Large intestine (tissue), 12 donors: ENCODE measurements at places on chromosomes 1 and 21.

GRCh38 chr21:40425981-40426380 is 421.0 kb downstream of the DSCAM start:
- DNase-seq, result no peak

DNA sequence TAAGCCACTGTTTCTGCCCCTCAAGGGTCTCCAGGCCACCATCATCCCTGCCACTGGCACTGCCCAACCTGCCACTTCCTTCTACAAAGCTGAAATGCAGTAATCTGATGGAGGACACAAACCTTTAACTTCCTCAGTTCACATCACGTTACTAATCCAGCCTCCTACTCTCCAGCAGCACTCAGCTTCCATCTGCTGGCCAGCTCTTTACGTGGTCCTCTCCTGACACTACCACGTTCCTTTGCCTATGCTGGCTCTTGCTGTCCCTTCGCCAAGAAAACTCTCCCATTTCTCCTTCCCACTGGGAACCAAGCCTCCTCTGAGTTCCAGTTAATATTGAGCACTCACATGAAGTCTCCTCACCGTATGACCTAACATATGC is 124.0 kb downstream of the EDEM3 start:
- DNase-seq, result no peak

DNA sequence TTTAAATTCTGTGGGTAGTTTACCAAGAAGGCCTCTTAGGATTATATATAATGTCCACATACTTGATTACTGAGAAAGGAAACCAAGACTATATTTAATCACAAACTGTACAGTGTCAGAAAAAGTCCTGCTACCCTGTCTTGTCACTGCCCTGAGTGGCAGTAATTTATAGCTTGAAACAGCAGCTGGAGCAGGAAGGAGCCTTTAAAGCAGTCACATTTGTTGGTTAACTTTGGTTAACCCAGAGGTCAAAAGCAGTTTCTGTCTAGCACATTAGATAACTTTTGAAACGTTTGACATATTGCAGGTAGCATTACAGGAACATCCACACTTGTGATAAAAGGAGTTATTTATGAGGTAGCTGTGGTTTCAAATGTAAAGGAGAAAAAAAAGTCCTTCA is 161.7 kb downstream of the ROR1 start:
- peak; percentile 35 for DNase-seq

DNA sequence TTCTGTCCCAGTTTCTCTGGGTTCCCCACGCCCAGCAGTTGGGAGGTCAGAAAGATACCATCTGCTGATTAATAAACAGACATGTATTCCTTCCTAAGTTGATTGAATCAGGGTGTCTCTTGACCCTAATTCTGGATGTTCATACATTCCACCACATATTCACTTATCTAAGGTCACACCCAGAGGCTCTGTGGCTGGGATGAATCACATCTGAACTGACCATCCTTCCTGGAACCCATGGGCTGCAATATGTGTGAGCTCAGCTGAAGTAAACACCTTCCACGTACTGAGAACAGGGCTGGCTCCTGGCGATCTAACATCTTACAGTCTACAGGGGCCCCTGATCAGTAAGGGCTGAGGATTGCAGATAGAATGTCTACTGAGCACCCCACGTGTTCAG is 20.5 kb upstream of the TRABD2B start:
- DNase-seq, result no peak

DNA sequence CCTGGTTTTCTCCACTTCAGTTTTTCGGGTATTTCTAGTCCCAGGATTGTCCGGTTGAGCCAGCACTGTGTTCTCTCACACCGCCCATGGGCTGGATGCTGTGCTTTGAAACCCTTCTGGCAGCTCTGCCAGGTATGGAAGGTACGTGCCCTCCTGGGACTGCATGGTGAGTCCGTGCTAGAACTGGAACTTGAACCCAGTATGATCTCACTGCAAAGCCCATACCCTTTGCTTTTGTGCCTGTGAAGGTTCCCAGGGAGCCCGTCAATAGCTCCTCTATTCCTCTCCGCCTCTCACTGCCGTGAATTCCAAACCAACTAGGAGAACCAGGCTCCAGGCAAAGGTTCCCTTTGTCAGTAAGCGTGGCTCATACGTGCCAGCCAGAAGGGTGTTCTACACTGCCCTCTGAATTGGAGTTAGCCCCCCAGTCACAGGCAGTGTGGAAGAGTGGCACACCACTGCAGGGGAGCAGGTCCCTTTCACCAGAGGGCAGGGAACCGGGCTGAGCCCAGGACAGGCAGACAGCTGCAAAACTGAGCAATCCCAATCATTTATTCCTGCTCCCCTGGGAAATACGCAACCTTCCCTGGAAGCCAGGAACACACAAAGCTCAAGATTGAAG is 310.2 kb downstream of the CAMTA1 start:
- no peak for DNase-seq

- no peak for DNase-seq
Measured at GRCh38 chr1:85440612-85441011, 24.3 kb downstream of the DDAH1 start.

DNA sequence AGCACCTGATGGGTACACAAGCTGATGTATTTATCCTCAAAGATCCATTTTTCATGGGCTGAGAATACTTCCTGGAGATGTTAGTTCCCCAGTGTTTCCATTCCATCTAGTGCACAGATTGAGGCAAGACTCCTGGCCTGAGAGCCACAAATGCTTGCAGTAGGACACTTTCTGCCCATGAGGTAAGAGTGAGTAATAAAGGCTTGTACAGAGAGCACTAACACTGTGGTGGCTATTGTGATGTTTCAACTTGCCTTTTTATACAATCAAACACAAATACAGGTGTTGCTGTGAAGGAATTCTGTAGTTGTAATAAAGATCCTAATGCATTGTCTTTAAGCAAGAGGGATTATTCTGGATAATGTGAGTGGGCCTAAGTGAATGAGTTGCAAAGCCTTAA is 186.1 kb upstream of the ADAMTS5 start:
- DNase-seq, result no peak

DNA sequence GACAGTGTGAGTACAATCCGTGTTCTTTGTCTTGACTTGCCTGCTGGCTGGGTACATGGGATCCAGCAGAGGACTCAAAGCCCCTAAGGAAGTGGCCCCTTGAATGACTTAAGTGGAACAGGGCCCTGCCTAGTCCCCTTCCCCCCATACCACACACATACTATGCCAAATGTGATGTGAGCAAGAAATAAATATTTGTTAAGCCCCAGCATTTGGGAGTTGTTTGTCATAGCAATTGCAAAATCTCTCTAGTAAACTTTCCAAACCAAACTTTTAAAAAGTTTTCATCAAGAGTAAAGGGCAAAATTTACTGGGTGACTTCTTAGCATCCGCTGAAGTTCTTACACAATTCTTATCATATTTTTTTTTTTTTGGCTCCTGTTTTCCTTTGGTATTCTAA is 32.5 kb upstream of the CACHD1 start:
- no peak for DNase-seq

- DNase-seq, result no peak
Measured at GRCh38 chr1:156194300-156194652, 372 bp downstream of the SLC25A44 start.

DNA sequence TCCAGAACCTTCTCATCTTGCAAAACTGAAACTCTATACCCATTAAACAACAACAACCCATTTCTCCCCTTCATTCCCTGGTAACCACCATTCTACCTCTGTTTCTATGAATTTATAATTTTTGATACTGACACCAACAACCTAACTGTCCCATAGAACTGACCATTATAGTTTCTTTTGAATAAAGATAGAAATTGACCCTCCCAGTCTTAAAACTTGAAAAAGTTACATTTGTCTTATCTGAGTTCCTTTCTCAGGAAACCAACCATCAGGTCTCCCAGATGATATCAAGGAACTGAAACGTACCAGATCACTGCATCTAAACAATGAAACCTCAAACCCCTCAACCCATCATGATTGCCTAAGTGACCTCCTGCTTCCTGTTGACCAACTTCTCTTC is 27.1 kb downstream of the RNF115 start:
- DNase-seq, result no peak

GRCh38 chr1:183533617-183534174 is 56.6 kb downstream of the NCF2 start:
- DNase-seq, result no peak

DNA sequence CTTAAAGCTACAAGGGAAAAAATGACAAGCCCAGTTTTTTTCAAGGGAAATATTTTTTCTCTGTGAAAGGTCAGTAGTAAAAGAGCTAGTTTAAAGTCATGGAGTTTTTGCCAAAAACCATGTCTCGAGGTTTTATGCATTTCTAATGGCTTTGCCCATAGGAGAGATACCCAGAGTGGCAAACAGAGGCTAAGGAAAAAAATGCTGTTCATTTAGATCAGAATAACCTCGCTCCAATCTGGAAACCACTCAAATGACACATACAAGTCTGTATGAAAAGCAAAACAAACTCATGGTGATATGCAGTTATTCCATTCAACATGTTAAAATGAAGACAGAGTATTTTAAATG is 36.9 kb upstream of the EDEM3 start:
- DNase-seq, result no peak
